ENCODE measurements at places on chromosomes 3 and 15.
A peak's percentile ranks its signal among the peaks of the same experiment; 100 is the strongest.

DNA sequence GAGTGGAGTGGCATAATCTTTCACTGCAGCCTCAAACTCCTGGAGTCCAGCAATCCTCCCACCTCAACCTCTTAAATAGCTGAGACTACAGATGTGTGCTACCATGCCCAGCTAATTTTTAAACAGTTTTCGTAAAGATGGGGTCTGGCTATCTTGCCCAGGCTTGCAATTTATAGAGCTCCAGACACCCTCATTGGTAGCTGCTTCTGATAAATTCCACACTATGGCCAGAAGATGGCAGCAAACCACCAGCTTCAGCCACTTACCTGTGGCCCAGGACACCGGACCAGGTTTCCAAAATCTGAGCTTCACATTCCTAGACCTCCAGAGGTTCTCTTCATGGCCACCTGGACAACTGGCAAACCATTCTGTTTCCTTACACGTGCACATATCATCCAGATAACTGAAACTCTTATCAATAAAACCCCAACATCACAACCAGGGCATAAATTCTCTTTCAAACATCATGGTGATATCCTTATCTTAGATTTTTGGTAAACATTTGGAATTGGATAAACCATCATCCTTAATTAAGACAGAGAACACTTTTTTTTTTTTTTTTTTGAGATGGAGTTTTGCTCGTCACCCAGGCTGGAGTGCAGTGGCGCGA, 28.9 kb downstream of the FBXW12 start:
- peak; percentile 70 for DNase-seq

DNA sequence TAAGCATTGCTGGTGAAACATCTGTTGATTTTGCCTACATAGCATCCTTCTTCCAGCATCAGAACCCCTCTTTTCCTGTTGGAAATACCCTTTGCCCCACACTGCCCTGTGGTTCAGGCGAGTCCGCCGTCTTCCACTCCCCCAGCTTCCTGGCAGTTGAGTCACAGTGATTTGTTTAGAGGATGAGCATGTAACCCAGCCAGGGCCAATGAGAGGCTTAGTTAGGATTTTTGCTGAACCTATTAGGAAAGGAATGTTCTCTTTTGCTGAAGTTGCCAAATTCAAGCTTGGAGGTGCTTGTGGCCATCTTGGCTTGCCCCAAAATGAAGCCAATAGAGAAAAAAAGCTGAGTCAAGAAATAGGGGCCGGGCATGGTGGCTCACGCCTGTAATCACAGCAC, 19.0 kb upstream of the MEX3B start:
- DNase-seq, result no peak

GRCh38 chr15:28901987-28902745, 16.4 kb downstream of the APBA2 start:
- no peak for DNase-seq

DNA sequence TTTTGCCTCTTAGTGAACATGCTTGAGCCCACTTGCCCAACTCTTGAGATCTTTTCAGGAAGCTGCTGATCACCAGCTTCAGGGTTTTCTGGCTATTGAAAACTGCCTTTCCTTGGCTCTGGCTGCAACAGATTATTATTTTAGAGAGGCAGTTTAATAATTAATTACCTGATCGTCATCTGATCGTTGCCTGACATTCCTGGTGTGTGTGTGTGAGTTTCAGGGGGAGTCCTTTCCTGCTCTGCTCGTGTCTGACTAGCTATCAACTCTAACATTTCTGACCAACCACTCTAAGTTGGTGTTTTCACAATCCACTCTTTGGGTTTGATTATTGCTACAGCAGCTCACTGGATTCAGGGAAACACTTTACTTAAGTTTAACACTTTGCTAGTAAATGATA, 84.3 kb upstream of the SPATA16 start:
- DNase-seq, result no peak

DNA sequence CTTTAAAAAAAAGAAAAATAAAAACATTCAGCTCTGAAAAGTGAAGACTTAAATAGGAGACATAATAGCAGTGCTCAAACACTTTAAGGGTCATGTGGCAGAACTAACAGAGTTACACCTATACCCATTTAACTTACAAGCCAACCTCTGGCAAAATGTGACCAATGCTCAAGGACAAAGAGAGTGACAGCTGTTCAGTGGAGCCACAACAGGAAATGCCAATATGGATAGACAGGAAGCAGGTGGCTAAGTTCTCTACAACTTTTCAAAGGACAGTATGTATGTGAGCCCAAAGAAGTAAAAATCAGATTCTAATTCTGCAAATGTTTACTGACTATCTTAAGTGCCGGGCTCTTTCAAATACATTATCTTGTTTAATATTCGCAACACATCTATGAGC, 3.4 kb downstream of the TMCC1 start:
- peak; percentile 74 for DNase-seq

- DNase-seq, result no peak
Measured at GRCh38 chr15:59306520-59307164, 66.0 kb downstream of the MYO1E start.

- no peak for DNase-seq
Measured at GRCh38 chr15:63190769-63191649, 1.6 kb downstream of the RAB8B start.

DNA sequence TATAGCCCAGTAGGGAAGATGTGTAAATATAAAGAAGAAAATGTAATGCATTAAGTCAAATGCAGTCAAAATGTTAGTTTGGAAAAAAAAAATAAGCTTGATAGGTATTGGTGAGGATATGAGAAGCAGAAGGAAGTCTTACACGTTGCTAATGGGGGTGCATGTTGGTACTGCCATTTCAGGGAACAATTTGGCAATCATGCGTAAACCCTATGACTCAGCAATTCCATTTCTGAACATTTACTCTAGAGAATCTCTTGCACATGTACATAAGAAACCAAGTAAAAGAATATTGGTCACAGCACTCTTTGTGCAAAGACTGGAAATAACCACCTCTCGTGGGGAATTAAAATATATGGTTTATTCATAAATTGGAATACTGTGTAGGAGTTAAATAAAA, 35.5 kb upstream of the TIMP4 start:
- peak; percentile 39 for DNase-seq

- DNase-seq, result no peak
Measured at GRCh38 chr15:84658788-84659411, 901 bp upstream of the NMB start.

DNA sequence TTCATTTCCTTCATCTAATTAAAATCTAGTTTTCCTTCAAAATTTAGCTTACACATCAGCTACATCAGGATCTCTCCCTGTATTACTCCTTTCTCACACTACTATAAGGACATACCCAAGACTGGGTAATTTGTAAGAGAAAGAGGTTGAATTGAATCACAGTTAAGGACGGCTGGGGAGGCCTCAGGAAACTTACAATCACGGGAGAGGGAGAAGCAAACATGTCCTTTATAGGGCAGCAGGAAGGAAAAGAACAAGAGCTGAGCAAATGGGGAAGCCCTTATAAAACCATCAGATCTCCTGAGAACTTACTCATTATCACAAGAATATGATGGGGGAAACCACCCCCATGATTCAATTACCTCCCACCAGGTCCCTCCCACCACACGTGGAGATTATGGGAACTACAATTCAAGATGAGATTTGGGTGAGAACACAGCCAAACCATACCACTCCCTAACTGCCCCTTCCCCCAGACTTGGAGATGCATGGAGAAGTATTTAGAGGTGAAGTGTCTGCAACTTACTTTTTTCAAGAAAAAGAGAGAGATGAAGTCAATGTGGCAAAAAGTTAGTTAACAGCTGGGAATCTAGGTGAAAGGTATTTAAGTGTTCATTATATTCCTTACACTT, 21.3 kb downstream of the PRTG start:
- no peak for DNase-seq

DNA sequence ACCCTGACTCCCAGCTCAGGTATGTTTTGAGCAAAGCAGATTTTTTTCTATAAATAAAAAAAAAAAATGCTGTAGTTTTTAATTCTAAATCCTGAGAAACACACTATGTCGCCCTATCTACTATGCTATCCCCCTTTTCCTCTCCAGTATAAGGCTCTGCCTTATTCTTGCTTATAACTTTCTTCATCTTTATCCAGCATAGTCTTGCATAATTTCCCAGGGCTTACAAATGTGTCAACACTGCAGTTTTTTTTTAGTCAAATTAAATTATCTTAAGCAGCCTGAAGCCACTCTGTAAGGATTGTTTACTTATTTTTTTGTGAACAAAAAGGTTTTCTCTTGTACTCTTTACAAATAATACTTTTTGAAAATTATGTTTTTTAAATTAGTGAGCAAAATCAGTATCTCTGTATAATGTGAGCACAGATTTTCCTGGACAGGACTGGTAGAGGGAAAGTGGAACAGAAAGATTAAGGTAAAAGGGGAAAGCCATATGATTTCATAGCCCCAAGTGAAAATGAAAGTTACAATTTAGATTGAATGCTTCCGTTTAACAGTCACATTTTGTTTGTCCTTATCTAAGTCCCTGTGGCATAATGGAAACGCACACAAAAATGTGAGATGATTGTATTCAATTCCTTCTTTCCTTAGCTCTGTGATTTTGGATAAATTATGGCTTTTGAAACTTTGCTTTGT, 5.6 kb upstream of the PYDC2 start:
- no peak for DNase-seq

- DNase-seq, result peak; percentile 53
Measured at GRCh38 chr3:193974671-193975535, 161.0 kb upstream of the HES1 start.

- DNase-seq, result no peak
Measured at GRCh38 chr3:64382153-64382552, 156.9 kb upstream of the PRICKLE2 start.

DNA sequence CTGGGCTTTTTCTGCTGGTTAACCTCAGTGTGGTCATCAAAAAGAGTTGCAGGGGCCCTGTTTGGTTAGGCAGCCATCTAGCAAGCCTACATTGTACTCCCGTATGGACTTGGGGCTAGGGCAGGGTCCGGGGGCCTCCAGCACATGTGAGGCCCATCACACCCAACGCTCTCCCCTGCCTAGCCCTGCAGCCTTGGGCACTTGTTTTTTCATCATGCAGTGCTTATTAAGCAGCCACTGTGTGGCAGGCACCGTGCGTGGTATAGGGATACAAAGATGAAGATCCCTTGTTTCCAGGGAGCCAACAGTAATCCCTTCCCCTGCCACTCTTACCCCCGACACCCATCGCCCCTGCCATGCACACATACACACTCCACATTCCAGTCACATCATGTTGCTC, 14.2 kb downstream of the MRAS start:
- DNase-seq, result peak; percentile 20

DNA sequence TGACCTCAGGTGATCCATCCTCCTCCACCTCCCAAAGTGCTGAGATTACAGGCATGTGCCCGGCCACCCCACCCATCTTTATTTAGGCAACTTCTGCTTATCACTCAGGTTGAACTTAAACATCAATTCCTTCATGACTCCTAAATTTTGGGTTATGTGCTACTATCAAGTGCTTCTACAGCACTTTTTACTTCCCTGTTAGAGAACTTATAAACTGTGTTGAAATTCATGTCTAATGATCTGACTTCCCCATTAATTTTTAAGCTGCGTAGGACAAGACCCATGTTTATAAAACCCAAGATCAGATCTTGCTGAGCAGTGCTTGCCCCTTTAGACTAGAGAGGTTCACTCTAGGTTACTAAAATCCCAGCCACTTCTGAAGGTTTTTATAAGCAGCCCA, 266.2 kb upstream of the TPRG1 start:
- peak; percentile 40 for DNase-seq

DNA sequence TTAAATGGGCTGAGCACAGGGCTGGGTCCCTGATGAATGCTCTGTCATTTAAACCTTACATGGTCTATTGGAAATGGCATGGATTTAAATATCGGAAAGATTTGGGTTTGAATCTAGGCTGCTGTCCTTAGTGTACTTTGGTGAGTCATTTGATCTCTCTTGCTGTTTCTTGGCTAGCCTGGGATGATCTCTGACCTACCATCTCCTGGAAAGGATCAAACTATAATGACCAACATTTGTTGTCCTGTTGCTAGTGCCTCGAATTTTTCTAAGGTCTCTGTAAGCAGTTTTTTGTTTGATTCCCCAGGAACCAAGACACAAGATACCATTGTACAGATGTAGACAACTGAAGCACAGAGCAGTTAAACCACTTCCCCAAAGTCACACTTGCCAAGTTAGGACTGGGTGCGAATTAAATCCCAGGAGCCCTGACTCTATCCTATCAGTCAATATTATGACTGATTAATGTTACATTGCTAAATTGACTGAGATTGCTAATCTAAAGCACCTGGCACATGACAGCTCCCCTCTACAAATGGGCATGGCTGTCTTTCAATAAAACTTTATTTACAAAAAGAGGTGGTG, 244.9 kb upstream of the MCTP2 start:
- DNase-seq, result no peak

DNA sequence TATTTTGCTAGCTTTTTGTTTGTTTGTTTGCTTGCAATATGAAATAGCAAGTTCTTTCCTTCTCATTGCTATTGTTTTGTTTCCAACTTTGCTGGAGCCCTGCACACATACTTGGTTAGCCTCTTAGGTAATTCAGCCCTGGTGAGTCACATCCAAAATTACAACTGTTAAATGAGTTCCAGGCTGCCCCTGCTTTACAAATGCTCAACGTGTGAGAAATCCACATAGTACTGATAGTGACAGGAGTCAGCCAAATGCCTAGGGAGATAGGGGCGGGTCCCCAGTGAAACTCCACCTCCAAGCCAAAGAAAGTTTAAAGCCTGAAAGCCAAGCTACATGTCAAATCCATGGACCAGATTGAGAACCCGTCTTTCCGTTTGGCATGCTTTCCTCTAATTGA, 81.3 kb upstream of the RNF7 start:
- DNase-seq, result no peak

GRCh38 chr15:76993114-76993725, 1.7 kb upstream of the PSTPIP1 start:
- no peak for DNase-seq

DNA sequence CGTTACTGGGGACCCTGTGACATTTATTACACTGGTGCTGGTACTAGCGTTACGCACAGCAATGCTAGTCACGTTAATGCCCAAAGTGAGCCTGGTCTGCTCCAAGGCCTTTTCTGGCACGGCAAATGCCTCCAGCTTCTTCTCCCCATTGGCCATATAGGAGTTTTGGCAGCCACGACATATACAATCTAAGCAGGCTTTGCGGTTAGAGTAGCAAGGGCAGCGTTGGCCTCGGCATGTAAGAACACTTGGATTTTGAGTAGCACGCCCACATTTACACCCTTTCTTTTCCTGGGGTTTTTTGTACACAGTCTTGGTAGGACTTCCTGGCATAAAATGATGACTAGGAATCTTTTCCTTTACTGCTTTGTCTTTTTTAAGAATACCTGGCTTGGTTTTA, 44.9 kb downstream of the MSL2 start:
- DNase-seq, result no peak

GRCh38 chr15:70153921-70154717, 56.4 kb upstream of the TLE3 start:
- DNase-seq, result peak; percentile 47

DNA sequence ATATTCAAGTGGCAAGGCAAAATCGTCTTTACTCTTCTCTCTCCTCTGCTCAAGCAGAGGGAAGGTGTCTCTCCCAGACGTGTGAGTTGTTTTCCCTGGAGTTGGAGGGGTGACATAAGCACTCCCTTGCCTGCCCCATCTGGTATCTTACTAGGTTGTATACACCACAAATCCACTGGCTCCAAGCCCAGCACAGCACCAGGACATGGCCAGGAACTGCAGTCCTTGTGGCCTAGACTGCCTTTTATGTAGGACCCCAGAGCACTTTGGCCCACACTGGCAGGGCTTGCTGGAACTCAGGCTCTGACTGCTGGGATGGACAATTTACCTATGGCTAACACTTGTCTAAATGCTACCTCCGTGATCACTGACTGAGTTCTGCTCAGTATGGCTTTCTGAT, 34.0 kb downstream of the DZIP3 start:
- no peak for DNase-seq

- DNase-seq, result no peak
Measured at GRCh38 chr3:131925571-131925970, 109.2 kb downstream of the CPNE4 start.

Data from muscle of leg (tissue), 16 donors.